Glutamatergic neuron (in vitro differentiated cells): ENCODE measurements at places on chromosomes 2 and 18.

- peaks cover 5% of the 10 kb centered on the region for H3K27me3 ChIP-seq
- peak; percentile 64 for DNase-seq
- H3K36me3 ChIP-seq = no peaks in the 10 kb centered on the region
- peaks cover 22% of the 10 kb centered on the region for H3K4me1 ChIP-seq
Measured at GRCh38 chr2:43224571-43225092, 1.8 kb downstream of the ZFP36L2 start.

DNA sequence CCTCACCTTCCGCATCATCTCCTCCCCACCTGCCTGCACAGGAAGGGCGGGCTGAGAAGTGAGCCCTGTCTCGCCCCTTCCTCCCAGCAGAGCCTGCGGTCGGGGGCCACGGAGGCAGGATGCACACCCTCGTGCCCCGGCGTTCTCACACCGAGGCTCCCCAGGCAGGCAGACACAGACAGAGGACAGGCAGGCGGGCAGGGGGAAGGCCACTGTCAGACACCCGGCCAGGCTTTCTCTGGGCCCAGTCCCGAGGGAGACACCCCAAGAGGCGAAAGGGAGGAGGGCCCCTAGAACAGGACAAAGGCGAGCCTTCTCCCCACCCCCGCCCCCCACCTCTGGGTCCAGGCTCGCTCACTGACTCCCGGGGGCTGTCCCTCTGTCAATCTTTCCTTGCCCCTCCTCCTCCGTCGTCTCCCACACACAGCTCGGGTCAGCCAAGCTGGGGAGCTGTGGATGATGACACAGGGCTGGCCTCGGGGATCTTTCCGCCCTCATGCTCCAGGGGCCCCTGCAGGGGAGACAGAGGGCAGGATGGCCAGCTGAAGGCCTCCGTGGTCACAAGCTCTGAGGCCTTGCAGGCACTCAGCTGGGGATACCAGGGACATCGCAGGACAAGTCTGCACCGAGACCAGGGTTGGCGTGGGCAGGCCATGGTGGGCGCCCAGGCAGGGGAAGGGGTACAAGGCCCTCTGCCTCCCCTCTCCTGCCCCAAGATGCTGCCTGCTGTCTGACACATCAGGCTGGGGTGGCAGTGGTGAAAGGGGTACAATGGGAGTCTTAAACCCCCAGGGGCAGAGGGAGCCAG is 24.9 kb downstream of the BIN1 start:
- H3K27ac ChIP-seq = peak overlapping the region; percentile 28
- DNase-seq = no peak
- no peaks in the 10 kb centered on the region for H3K36me3 ChIP-seq

- peaks cover 3% of the 10 kb centered on the region for H3K4me1 ChIP-seq
- peak overlapping the region; percentile 93 for H3K4me3 ChIP-seq
- no peak for DNase-seq
- H3K27ac ChIP-seq = no peak overlapping the region
- peaks cover 1% of the 10 kb centered on the region for H3K27me3 ChIP-seq
Measured at GRCh38 chr2:99153921-99154604, 679 bp downstream of the TSGA10 start.

- no peak overlapping the region for H3K4me3 ChIP-seq
- H3K27ac ChIP-seq = no peak overlapping the region
- no peaks in the 10 kb centered on the region for H3K36me3 ChIP-seq
- no peak for DNase-seq
- H3K27me3 ChIP-seq = no peaks in the 10 kb centered on the region
Measured at GRCh38 chr2:39023649-39024048, 97.2 kb downstream of the SOS1 start.

DNA sequence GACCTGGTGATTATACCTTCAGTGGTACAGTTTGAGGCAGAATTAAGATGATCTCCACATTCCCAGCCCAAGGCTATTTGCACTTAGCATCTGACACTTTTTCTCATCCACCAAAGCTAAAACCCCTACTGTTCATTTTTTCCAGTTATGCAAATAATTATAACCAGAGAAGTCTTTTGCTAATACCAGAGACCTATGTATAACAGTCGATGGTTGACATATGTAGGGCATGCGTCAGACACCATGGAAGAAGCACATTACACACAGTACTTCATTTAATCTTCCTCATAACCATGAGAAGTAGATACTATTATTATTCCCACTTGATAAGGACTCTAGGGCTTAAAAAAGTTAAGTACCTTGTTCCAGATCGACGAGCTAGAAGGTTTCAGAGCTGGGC is 36.5 kb downstream of the AP1S3 start:
- DNase-seq = no peak
- no peaks in the 10 kb centered on the region for H3K4me1 ChIP-seq
- H3K27ac ChIP-seq = no peak overlapping the region
- no peak overlapping the region for H3K4me3 ChIP-seq
- H3K36me3 ChIP-seq = no peaks in the 10 kb centered on the region

GRCh38 chr2:108449410-108450130 is 564 bp downstream of the GCC2 start:
- DNase-seq = no peak
- peaks cover 10% of the 10 kb centered on the region for H3K36me3 ChIP-seq
- H3K27ac ChIP-seq = peak overlapping the region; percentile 94
- H3K4me1 ChIP-seq = peaks cover 5% of the 10 kb centered on the region
- H3K27me3 ChIP-seq = peaks cover 4% of the 10 kb centered on the region
- H3K4me3 ChIP-seq = peak overlapping the region; percentile 100

- H3K27me3 ChIP-seq = peaks cover 2% of the 10 kb centered on the region
- no peak overlapping the region for H3K4me3 ChIP-seq
- H3K4me1 ChIP-seq = peaks cover 6% of the 10 kb centered on the region
- H3K27ac ChIP-seq = no peak overlapping the region
- no peaks in the 10 kb centered on the region for H3K36me3 ChIP-seq
Measured at GRCh38 chr18:39845631-39846030, 2109.4 kb upstream of the PIK3C3 start.

GRCh38 chr2:138711812-138712211 is 68.4 kb downstream of the NXPH2 start:
- H3K27ac ChIP-seq = no peak overlapping the region
- peaks cover 26% of the 10 kb centered on the region for H3K4me1 ChIP-seq
- DNase-seq = no peak
- H3K36me3 ChIP-seq = no peaks in the 10 kb centered on the region
- no peak overlapping the region for H3K4me3 ChIP-seq

GRCh38 chr2:238456970-238457926 is 30.5 kb downstream of the ASB1 start:
- peaks cover 11% of the 10 kb centered on the region for H3K27me3 ChIP-seq
- DNase-seq = no peak
- no peak overlapping the region for H3K27ac ChIP-seq
